ENCODE measurements at places on chromosomes 4 and X.

DNA sequence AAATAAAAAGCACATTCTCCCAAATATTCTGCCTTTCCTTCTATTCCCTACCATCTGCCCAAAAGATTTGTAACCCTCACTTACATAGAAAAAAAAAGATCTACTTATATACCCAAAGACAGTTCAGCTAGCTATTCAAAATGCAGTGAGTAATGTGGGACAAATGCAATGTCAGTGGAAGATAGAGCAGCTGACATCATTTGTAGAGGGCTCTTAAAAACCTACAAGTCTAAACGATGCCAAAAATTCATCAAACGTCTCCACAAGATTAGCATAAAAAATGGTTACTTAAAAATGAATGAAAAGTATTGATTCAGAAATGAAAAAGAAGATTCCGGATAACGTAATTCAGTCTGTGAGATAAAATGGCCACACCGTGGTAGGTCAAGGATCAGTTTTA, 96.5 kb downstream of the ASB9 start:
- DNase-seq, result no peak

- no peak for DNase-seq
These were observed 5.5 kb downstream of the MED14 start for GRCh38 chrX:40729598-40730584.

- DNase-seq, result no peak
These were observed 91.5 kb downstream of the ATRX start for GRCh38 chrX:77694491-77694890.

GRCh38 chr4:37758226-37758625, 68.3 kb upstream of the PGM2 start:
- DNase-seq, result no peak

GRCh38 chr4:90582087-90582486, 454.9 kb downstream of the CCSER1 start:
- DNase-seq, result no peak

GRCh38 chrX:110723844-110724243, 71.8 kb downstream of the CHRDL1 start:
- no peak for DNase-seq

GRCh38 chr4:135368831-135369230, 1167.2 kb upstream of the PABPC4L start:
- DNase-seq, result no peak

- DNase-seq, result no peak
These were observed 18.7 kb downstream of the APOO start for GRCh38 chrX:23888887-23889501.

GRCh38 chr4:168835880-168836454, 174.1 kb downstream of the CBR4 start:
- no peak for DNase-seq

DNA sequence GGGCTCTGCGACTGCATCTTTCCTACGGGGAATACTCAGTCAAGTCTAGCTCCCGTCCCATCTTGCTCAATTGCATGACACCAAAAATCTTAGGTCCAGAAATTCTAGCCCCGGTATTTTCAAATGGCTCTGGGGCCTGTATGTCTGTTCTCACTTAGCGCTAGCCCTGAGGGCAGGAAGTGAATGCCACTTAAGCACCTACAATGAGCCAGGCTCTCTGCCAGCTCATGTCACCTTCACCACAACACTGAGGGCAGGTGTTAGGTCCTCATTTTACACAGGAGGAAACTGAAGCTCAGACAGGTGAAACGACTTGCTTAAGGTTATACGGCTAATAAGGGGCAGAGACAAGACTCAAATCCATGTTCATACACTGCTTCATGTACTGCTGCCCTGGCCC, 282.8 kb downstream of the PPP1R2C start:
- DNase-seq, result no peak

DNA sequence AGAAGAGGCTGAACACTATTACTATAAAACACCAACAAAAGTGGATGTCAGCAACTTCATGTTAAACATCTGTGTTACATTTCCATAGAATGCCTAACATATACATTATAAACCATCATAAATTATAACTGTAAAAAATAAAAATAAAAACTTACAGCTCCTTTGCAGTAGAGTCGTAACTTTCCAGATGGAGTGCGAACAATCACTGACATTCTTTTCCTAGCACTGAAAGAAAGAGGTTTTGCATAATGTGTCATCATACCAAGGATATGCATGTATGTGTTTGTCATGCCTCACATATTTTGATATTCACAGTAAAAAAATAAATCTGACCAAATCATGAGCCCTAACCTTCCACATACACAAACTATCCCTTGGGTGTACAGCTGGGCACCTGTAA, 113.1 kb downstream of the ATP8A1 start:
- DNase-seq, result no peak

DNA sequence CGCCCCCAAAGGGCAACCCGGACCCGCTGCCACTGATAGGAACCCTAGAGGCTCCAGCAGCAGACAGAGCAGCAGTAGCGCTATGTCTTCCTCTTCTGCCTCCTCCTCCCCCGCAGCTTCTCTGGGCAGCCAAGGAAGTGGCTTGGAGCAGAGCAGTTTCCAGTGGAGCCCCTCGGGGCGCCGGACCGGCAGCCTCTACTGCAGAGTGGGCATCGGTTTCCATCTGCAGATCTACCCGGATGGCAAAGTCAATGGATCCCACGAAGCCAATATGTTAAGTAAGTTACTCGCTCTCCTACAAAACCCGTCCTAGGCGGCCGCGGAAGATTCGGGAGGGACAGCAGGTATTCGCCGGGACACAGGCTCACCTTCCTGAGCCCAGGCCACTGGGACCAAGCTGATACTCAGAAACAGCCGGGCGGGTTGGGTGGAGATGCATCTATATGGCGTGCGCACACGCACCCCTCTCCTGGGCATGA, 477 bp downstream of the FGF5 start:
- no peak for DNase-seq

- DNase-seq, result no peak
These were observed 13.4 kb downstream of the NSDHL start for GRCh38 chrX:152844256-152844655.

Data from activated CD4-positive, CD25-positive, alpha-beta regulatory T cell treated with anti-CD3 and anti-CD28 coated beads, Interleukin-2, amount 50 U/mL, for 72 hours (primary cell).